ENCODE measurements at places on chromosomes 2 and 18.

- no peak for DNase-seq
These were observed 394.7 kb upstream of the ZNF804A start for GRCh38 chr2:184203661-184204060.

- DNase-seq, result peak; percentile 19
These were observed 81.0 kb downstream of the SP3 start for GRCh38 chr2:173884025-173884802.

- no peak for DNase-seq
These were observed 333.3 kb upstream of the ACVR2A start for GRCh38 chr2:147511491-147511948.

DNA sequence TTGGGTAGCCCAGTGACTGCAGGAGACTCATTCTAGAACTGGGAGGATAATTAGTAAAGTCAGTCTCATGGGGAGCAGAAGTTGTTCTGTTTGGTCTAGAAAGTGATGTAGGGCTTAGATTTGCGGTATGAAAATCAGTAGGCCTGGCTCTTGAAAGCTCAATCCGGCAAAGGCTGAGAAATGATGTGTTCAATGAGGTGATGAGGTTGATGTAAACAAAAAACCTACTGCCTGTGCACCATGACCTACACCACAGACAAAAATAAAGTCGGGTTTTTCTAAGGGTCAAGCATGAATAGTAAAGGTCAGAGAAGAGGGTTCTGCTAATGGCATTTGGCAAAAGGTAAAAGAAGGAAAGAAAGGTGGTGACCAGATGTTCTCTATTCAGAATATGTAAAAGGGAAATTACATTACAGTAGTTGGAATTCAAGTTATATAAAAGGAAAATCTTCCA lies 80.8 kb upstream of the COL5A2 start:
- DNase-seq, result no peak

- no peak for DNase-seq
These were observed 68.1 kb upstream of the TCF7L1 start for GRCh38 chr2:85064927-85065577.

DNA sequence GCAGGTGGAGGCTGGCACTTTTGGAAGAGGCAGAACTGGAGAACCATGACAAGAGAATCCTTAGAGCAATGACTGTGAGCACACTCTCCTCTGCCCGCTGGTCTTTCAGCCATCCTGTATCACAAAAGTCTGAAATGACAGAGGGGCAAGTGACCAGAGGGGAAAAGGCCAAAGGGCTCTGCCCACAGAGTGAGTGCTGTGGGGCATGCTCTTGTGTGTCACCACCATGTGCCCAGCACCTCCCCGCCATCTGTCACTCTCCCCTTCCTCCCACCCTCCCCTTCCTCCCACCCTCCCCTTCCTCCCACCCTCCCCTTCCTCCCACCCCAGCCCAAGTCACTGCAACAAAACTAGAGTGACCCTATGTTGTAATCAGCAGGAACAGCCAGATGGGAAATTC lies 31.9 kb downstream of the DAW1 start:
- DNase-seq, result no peak

- DNase-seq, result no peak
These were observed 6.6 kb downstream of the SH3RF3 start for GRCh38 chr2:109135359-109136197.

DNA sequence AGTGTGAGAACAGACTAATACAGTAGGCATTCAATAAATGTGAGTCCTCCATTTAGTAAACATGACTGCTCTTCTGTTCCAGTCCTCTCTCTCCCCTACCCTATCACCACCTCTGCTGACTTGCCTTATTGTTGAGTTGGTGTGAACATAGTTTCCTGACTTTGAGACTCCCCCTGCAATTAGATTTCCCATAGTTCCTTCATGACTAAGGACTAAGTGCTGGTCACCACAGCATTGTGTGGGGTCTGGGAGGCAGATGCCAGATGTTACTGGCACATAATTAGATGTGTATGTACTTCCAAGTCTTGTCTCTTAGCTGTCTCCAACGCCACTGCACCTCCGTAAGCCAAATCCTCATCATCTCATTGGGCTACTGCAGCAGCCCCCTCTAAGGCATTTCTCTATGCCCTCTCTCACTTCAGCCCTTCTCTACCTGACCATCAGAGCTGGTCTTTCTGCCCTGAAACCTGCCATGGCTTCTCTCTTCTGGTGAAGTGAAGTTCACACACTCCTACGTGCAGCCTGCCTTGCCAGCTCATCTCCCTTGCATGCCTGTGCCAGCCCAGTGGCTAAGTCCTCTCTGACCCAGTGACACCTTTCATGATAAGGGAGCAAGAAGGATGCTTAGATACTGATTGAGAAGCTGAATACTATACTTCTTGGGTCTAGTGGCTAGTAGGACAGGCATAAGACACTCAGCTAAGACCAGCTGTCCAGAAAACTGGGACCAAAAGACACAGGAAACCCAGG lies 81.6 kb upstream of the ALPP start:
- no peak for DNase-seq

DNA sequence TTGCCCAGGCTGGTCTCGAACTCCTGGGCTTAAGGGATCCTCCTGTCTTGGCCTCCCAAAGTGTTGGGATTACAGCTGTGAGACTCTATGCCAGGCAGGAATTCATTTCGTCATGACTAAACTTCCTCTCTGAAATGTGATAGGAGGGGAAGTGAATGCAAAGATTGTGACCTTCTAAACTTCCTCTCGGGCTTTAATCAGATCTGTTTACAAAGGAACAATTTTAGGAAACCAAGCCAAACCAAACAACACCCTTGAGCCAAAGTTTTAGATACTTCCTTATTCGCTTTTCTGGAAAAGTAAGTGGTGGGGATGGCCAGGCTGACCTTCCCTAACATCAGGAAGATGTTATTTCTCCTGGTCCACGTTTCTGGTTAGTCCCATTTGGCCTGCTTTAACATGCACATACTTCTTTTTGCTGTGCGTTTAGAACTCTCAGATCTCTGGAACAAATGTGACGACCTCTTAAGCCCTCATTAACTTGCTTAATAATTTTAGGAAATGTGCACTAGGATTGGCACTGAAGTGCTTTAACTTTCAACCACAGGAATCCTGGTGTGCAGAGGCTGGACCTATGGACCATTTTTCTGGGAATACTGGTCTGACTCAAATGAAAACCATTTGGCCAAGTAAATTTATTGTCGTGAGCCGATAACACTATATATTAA lies 33.2 kb upstream of the YES1 start:
- DNase-seq, result no peak

DNA sequence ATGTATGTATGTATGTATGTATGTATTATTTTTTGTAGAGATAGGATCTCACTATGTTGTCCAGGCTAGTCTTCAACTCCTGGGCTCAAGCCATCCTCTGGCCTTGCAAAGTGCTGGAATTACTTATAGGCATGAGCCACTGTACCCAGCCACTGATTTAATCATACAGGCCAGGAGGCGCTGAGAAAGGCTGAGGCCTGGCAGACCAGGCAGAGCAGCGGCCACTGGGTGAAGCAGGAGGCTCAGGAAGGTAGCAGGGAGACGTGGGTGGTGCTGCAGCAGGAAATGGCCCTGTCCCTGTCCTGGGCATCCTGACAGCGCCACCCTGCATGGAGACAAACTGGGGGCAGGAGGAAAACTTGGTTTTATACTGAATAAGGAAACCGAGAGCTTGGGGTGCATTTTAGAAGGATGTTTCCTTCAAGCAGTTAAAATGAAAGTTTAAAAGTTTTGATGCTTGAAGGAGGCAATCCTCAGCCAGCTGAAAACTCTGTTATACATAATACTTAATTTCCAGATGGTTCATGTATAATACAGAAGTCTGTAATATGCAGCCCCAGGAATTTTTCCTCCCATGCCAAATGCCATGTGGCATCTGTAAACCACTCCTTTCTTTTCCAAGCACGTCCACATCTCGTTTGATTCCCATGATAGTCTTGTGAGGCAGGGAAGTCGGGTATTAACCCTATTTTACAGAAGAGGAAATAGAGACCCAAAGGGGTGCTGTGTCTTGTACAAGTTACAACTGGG lies 182.4 kb downstream of the CELF4 start:
- DNase-seq, result no peak

GRCh38 chr18:76757335-76757734 lies 65.0 kb upstream of the ZNF236 start:
- no peak for DNase-seq

GRCh38 chr2:23491591-23492336 lies 106.8 kb downstream of the KLHL29 start:
- DNase-seq, result no peak

DNA sequence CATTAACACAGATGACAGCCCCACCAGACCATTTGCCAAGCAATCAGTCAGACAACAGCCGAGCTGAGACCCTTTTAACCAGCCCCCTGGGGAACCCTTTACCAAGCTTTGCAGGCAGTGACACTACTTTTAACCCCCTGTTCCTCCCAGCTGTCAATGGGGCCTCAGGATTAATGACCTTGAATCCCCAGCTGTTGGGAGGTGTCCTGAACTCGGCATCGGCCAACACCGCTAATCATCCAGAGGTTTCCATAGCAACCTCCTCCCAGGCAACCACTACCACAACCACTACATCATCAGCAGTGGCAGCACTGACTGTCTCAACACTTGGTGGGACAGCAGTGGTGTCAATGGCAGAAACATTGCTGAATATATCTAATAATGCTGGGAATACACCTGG lies 160.9 kb upstream of the EPC2 start:
- DNase-seq, result no peak

DNA sequence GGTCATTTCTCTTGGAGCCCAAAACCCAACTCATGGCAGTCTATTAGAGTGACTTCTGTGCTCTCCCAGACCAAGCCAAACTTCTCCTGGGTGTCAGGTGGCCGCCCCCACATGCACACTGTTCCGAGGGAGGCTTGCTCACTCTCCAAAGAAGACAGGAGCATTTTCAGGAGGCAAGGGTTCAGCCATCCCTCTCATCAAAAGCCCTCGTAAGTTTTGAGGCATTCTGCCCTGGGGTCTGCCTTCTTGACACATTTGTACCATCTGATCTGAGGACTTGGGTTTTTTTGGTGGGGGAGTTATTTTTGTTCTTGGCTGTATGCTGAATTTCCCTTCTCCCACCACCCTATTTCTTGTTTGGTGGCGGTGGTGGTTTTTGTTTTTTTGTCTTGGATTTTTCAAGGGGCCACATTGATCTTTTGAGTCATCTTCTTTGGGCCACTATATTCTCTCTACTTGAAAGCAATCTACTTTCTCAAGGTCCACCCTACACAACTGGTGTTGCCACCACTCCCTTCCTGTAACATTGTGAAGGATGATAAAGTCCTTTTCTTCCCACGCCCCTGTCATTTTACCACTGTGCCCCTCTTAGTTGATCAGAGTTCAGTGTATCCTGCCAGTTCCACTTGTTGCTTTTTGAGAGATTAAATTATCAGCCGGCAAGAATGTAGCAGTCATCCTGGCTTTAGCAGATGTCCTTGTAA lies 255.8 kb downstream of the CYP26B1 start:
- no peak for DNase-seq

DNA sequence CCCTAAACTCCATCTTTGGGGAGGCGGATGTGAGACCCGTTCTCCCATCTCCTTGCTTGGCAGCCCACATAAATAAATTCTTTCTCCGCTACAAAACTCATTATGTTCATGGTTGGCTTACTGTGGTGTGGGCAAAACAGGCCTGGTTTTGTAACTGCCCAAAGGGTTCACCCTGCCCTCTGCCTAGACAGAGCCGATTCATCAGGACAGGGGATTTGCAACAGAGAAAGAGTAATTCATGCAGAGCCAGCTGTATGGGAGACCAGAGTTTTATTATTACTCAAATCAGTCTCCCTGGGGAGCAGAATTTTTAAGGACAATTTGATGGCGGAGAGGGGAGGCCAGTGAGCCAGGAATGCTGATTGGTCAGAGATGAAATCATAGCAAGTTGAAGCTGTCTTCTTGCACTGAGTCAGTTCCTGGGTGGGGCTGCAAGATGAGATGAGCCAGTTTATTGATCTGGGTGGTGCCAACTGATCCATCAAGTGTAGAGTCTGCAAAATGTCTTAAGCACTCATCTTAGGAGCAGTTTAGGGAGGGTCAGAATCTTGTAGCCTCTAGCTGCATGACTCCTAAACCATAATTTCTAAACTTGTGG lies 8.4 kb upstream of the RNF125 start:
- DNase-seq, result no peak

- no peak for DNase-seq
These were observed 95.7 kb downstream of the CEP192 start for GRCh38 chr18:13086906-13087305.

- no peak for DNase-seq
These were observed 307.6 kb downstream of the ALK start for GRCh38 chr2:29613792-29614266.

DNA sequence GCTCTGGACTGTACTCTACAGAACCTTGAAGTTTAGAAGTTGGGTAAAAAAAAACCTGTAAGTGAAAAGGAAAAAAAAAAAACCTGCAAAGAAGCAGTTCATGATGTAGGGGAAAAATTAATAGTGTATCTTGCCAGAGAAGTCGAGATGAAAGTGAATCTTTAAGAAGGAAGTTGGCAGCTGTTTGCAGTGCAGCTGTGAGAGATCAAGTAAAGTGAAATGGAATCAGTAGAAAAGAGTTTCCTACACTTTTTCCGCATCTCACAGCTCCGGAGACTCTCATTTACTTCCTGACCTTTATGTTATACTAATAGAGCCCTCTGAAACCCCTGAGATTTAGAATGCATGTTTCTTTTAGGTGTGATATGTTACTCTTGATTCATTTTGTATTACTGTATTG lies 19.2 kb downstream of the RNMT start:
- DNase-seq, result no peak

- DNase-seq, result no peak
These were observed 19.9 kb upstream of the ENOSF1 start for GRCh38 chr18:732371-732770.

DNA sequence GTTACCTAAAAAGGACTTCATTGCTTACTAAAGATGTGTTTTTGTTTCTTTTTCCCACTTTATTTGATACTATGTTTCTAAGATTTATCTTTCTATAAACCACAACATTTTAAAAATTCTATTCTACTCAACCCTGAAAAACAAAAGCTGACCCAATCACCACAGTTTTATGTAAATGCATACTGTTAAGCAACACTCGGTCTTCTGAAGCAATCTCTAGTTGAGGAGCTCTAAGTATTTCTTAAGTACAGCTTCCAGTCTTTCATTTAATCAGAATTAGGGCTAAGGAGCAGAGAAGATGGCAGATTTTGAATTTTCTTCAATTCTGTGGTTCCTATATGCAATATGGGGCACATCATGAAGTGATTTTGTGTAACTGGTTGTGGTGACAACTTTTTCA lies 72.2 kb upstream of the SLC4A10 start:
- DNase-seq, result no peak

GRCh38 chr2:110875384-110875725 lies 143.0 kb downstream of the ACOXL start:
- no peak for DNase-seq

DNA sequence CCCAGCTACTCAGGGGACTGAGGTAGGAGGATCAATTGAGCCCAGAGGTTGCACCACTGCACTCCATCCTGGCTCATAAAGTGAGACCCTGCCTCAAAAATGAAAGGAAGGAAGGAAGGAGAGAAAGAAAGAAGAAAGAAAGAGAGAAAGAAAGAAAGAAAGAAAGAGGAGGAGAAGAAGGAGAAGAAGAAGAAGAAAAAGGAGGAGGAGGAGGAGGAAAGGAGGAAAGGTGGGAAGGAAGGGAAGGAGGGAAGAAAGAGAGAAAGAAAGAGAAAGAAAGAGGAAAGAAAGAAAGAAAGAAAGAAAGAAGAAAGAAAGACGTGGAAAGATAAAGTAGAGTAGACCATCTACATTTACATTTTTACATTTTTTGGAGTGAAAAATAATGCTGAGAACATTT lies 39.8 kb downstream of the FAM124B start:
- DNase-seq, result no peak

GRCh38 chr2:155708071-155708470 lies 624.5 kb downstream of the NR4A2 start:
- no peak for DNase-seq

Data from stimulated activated CD4-positive, alpha-beta T cell treated with anti-CD3 and anti-CD28 coated beads, Interleukin-4, amount 100 ng/mL, for 1 hour (primary cell).